ENCODE measurements at places on chromosomes 11 and 22.

DNA sequence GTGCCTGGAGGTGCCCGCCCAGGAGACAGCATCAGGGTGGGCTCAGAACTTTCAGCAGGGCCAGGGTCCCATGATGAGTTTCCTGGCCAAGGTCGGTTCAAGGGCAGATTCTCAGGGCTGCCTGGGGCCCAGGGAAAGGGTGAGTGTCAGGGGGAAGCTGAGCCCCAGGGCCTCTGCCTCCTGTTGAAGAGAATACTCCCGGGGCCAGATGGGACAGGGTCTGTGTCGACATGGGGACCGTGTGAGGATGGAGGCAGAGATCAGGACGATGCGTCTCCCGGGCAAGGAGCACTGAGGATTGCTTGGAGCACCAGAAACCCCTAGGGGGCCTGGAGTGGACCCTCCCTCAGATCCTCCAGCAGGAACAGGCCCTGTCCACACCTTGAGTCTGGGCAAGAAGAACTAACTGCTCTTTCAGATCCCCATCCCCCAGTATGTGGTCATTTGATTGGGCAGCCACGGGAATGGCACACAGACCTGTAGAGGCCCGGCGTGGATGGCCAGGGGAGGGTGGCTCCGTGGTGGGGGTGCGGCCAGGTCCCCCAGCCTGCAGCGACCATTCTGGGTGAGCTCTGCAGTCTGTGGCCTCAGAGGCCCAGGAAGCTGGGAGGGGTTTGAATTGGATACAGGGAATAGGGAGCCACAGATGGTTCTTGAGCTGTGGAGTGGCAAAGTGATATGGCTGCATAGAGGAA lies 1078.7 kb downstream of the BRD1 start:
- no peak for DNase-seq

DNA sequence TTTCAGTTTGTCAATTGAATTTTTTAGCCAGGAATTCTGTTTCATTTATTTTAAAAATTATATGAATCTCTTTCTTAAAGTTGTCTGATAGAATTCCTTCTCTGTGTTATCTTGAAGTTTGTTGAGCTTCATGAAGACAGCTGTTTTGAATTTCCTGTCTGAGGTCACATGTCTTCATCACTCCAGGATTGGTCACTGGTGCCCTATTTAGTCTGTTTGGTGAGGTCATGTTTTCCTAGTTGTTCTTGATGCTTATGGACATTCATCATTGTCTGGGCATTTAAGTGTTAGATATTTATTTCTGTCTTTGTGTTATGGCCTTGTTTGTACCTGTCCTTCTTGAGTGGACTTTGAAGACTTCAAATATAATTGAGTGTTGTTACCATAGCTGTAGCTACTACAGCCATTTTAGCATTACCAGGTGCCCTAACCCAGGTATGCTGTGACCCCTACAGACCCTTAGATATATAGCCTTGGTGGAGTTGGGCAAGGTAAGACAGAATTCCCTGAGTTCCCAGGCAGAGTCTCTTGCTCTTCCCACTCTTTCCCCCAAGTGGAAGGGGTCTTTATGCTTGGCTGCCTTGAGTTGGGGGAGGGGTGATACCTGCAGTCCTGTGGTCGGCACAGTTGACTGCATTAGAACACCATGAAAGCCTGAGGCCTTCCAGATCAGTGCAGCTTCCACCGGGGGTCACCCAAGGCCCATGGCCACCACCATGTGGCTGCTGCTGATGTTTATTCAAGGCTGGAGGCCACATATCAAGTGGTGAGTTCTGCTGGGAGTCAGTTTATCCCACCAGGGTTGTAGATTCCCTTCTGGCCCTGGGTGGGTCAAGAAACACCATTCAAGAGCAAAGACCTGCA lies 229.6 kb downstream of the DYNC2H1 start:
- DNase-seq: no peak

GRCh38 chr11:67450796-67451657 lies 1.5 kb downstream of the GPR152 start:
- DNase-seq: no peak

DNA sequence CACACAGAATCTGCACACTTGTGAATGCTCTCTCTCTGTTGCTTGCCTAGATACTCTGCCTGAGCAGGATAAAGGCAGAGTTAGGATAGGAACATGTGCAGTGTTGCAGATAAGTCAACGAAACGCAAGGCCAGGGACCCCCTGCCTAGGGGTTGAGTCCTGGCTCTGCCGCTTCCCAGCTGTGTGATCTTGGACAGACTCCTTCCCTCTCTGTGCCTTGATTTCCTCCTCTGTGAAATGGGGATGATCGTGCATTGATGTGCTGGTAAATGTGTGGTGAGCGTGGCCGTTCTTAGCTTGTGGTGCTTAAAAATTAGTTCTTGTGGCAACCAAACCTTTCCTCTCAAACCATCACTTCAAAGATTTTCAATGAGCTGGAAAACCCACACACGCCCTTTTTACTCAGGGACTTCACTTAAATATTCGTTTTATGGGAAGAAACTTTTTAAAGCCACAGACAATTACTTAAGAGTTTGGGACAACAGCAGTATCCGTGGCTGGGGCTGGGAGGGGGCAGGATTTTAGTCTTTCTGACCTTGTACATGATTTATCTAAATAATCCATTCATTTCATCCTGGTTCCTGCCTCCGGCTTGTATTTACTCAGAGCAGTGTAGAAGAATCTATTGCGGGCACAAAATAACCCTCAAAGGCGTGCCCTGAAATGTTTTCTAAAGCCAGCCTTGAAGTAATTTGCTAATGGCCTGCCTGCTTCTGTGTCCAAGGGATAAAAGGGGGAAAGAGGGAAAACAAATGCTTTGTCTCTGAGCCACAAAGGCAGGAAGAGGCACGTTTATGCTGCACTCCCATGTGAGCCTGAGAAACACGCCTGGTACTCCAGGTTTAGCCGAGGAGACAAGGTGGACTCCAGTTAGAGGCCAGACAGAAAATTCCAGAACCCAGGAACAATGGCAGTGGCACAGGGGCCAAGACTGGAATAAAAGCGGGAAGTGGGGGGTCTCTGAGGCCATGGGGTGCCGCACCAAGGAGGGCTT lies 85.0 kb upstream of the CRYBB3 start:
- no peak for DNase-seq

DNA sequence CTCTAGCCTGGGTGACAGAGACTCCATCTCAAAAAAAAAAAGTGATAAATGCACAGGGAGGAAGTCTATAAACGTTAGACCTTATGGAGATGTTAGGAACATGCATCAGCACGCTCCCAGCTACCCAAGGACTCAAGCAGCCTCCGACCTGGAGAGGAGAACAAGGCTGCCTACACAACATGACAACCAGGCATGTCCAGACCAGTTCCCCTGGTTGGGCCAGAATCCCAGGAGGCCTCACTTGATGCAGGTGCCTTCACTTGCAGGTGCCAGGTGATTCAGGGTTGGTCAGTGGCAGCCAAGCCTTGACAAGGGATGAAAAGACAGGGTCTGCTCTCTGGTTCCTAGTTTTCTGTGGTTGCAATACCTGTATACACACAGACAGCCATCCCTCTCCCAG lies 5.9 kb downstream of the RANGAP1 start:
- DNase-seq: no peak

GRCh38 chr11:61756452-61757212 lies 4.2 kb downstream of the MYRF start:
- no peak for DNase-seq
